ENCODE measurements at places on chromosomes 6 and 20.

DNA sequence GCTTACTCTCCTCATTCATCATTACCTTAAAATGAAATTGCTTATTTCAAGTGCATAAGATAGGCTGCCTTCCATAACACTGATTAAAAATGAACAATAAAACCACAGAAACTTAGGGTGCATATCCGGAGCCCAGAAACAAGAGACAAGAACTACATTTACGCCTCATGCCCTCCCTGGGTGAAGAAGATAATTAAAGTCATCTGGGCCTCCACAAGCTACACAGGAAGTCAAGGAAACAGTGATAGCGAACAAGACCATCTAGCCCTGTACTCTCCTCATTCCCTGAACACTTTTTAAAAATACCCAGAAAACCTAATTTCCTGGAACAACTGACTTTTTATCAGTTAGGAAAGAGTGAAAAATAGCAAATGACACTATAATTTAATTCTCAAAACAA, 6.3 kb downstream of the SOD2 start:
- no peak for DNase-seq

- DNase-seq, result no peak
Observed at GRCh38 chr6:20058121-20058905, 154.0 kb downstream of the MBOAT1 start.

GRCh38 chr20:51525241-51526105, 17.0 kb downstream of the NFATC2 start:
- DNase-seq, result no peak

DNA sequence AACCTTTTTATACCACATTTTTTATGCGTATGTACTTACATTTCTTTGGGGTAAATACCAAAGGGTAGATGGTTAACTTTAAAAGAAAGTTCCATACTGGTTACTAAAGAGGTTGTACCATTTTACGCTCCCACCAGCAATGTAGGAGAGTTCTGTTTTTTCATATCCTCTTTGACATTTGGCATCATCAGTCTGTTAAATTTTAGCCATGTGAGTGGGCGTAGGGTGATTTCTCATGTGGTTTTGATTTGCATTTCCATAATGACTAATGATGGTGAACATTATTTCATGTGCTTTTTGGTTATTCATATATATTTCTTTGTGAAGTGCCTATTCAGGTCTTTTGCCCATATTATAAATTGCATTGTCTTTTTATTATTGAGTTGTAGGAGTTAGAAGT, 194.2 kb downstream of the PRL start:
- no peak for DNase-seq

DNA sequence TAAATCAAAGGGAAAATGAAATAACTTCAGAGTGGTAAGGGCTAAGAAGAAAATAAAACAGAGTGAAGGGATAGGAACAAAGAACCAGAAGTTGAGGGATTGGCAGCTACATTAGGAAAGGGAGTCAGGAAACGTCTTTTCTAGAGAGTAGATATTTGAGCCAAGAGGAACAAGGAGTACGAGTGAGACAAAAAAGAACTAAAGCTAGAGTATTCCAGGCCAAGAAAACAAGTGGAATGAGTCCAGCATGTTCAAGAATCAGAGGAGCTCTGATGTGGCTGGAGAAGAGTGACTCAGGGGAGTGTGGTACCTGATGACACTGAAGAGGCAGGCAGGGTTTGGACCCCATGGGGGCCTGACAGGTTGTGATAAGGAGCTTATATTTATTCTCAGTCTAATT, 66.3 kb downstream of the CEP162 start:
- no peak for DNase-seq

DNA sequence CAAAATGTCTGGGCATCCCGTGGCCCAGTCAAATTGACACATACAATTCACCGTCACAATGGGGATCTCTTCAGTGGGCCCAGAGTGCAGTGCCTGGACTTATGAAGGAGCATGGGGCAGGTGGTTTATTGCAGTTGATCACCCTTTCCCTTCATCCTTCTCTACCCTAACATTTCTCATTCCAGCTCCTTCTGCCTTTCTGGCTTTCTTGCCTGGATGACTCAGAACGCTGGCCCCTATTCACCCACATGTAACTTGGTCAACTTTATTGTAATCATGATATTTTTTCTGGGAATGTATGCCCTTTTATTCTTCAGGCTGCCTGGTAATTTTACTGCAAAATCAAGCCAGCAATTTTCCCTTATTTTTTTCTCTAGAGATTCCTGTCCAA, 179.9 kb upstream of the DTNBP1 start:
- no peak for DNase-seq

DNA sequence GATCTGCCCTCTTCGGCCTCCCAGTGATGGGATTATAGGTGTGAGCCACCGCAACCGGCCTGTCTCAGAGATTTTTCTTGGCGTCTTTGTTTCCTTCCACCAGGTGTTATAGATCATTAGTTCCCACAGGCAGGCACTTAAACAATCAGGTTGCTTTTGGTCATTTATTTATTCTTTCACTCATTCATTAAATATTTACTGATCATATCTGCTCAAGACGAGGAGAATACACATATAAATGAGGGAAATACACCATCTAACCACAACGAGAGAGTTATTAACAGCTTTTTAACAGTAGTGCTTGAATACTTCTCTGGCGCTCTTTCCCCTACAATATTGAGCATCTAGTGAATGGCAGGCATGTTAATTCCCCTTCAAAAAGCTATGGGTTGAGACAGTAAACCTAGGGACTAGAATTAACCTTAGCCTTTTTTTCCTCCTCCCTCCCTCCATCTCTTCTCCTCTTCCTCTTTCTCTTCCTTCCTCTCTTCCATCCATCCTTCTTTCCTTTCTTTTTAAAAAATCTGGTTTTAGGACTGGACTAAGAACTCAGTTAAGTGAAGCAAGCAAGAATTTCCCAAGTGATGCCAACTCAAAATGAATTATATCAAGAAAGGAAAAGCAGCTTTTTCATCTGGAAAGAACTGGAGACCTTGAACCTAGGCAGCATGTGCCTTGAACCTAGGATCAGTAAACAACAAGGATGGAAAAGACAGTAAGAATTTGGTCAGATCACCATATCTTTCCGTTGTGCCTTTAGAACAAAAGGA, 41.1 kb upstream of the RFPL4B start:
- DNase-seq, result no peak

GRCh38 chr20:22844959-22845358, 190.2 kb upstream of the SSTR4 start:
- no peak for DNase-seq

DNA sequence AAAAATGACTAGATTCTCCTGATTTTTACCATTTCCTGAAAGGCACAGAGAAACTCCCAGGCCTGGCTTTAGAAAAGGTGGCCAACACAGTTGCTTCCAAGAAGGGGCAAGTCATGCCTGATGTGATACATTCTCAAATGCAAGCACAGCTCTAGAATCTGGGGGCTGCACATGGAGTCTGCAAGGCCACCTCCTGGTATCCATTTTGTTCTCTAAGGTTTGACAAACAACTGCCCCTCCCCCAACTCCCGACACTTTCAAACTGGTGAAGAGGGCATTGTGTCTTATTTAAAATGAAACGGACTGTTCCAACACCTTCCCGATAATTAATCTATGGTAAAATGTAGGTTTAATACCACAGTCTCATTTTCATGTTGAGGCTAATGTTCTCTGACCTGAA, 220.2 kb upstream of the CEP162 start:
- no peak for DNase-seq

DNA sequence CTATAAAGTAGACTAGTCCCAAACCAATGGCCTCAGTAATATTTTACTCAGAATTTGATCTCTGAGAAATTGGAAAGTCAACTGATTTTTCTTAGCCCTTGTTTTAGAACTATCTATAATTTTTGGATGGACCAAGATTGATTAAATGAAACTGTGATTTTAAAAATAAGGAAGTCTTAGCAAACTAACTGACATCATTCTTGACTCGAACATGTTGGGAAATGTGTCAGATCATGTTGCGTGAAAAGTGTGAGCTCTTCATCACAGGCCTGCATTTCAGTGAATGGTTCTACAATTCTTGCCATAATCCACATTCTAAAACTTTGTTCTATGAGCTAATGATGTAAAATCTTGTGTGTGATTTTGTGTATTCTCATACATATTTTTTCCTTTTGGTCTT, 11.0 kb downstream of the TNFAIP3 start:
- no peak for DNase-seq

DNA sequence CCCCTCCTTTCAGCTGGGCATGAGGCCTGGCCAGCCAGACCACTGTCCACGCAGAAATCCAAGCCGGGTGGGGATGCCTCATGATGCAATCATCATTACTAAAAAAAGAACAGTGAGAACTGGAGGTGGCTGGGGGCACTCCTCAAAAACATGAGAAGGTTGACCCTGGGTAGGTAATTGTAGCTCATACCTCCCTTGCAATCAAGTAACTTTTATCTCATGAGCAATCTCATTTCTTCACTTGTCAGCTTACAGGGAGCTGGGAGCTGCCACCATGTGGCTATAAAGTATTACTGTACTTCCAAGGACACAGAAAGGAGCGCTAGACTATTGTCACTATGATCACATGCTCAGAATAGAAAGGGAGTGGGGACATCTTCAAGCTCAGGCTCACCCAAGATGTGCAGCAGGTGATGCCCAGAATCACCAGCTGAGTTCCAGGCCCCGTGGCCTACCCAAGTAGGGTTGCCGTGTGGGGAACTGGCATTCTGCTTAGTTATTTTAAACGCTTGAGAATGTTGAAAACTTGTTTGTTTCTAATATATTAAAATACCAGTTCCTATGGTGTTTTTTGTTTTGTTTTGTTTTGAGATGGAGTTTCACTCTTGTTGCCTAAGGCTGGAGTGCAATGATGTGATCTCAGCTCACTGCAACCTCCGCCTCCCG, 3.0 kb upstream of the CDH26 start:
- DNase-seq, result no peak

DNA sequence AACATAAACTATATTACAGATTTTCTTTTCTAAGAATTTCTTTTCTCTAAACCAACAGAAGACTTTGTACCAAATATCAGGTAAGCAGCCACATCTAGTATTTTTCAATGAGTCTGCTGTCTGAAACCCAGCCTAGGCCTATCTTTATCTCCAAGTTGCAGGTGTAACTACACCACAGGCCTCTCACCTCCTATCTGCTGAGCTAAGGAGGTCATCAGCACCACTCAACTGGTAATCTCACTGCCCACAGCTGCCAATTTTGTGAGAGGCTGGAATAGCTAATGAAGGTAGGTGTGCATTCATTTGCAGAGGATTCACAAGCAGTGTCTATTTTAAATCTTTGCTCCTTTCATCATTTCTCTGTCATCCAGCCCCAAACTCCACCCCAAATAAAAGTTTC, 584.8 kb downstream of the HDGFL1 start:
- no peak for DNase-seq

- no peak for DNase-seq
Observed at GRCh38 chr20:41613321-41613720, 4.9 kb downstream of the CHD6 start.

GRCh38 chr6:160634706-160635105, 29.4 kb downstream of the LPA start:
- no peak for DNase-seq

GRCh38 chr6:132973514-132973993, 159.2 kb downstream of the RPS12 start:
- DNase-seq, result peak; percentile 35

GRCh38 chr6:79410806-79411205, 126.4 kb downstream of the LCA5 start:
- no peak for DNase-seq

GRCh38 chr6:147141711-147142308, 62.4 kb upstream of the STXBP5 start:
- no peak for DNase-seq

DNA sequence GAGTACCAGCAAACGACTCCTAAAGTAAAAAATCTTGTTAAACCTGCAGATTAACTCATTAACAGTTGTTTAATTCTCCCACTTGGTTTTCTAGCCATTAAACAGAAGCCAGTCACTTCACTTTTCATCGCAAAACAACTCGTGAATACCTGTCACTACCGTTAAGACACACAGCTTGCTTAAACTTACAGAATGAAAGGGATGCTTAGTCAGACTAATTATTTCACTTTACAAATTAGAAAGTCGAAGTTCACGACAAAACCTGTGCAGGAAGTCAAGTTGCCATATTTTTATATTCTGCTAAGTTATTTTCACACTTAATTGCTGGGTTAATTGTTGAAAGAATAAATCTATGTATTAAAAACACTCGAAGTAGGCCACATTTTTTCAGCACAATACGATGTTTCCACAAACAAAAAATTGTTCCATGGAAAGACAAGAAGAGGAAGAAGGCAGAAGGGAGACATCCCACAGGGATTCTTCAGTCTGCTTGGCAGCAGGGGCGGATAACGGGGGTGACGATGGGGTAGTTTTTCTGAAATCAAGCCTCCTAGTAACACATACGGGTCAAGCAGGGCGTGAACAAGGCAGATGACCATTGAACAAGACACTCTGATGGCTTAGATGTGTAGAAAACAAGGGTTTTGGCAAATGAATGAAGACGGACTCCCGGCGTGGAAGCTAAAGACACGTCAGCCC, 933 bp downstream of the SSR1 start:
- no peak for DNase-seq

DNA sequence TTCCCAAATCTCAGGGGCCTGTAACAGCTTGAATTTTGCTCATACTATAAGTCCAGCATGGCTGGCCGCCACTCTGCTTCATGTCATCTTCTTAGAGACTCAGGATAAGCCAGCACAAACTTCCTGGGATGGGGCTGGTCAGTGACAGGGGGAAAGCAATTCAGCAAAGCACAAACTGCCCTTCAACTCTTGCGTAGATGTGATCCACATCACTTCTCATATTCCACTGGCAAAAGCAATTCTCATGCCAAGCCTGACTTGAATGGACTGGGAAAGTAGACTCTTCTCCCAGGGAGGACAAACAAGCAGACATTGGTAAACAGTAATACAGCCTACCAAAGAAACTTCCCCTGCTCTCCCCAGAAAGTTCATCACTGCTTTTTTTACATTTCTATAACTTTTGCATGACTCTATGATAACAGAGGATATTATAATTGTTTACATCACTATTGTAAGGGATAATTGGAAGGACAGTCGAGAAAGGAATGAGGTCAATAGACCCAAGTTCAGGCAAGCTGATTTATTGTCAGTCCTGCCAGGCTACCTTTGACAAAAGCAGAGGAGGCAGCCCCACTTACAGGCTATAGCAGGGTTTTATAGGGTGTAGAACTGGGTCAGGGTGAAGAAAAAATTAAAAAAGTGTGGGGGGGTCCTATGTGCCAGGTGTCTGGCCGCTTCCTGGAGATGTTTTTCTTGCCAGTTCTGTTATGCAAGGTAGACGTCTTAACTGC, 37.4 kb downstream of the RBM24 start:
- no peak for DNase-seq

- DNase-seq, result no peak
Observed at GRCh38 chr6:43124481-43124880, 46.6 kb upstream of the SRF start.

GRCh38 chr6:137928286-137928685, 61.2 kb downstream of the TNFAIP3 start:
- DNase-seq, result no peak

All from right kidney (tissue), 9 donors.